ENCODE measurements at places on chromosomes 11 and 22.
A peak's percentile ranks its signal among the peaks of the same experiment; 100 is the strongest.

DNA sequence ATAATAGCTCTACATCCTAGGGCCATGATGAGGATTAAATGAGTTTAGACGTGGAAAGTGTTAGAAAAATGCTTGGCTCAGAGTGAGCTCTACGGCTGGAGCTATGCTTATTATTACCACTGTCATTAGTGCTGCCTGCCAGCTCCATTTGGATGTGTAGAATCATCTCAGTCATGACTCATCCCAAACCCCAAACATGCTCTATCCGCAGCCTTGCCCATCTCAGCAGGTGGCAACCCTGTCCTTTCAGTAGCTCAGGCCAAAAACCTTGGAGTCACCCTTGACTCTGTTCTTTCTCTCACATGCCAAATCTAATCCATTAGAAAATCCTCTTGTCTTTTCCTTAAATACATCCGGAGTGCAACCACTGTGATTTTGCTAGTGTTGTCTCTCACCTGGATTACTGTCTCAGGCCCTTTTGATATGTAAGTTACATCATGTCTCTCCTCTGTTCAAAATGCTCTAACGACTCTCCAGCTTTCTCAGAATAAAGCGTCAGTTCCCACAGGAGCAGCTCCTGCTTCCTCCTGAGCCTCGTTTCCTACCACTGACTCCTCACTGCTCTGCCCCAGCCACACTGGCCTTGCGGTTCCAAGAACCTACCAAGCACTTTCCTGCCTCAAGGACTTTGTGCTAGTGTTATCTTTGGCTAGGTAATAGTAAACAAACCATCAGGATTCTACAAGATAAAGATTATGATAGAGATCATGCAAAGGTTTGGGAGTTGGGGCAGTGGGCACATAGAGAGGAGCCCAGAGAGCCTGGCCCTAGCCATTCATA is 10.5 kb upstream of the CHRM1 start:
- DNase-seq, result no peak

DNA sequence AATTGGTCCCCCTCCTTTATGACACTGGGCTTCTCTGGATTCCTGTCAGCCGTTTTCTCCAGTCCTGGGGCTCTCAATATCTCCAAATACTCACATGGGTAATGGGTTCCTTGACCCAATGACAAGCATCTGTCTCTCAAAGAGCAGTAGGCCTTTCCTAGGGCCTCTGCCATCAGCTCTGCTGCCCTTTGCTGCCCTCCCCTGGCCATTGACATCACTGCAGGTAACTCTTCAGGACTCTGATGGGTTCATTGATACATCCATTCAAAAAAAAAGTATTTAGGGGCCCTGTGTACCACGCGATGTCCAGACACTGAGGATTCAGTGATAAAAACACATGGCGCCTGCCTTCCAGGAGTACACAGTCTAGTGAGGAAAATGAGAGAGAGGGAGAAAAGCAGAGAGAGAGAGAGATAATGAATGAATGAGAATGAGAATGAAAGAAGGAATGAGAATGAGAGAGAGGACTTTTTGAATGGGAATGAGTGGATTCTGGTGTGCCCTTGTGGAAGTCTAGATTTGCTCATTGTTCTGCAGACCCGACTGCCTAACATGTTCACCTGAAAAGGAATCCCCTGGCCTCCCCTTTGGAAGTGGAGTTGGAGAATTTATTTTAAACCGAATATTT is 42.6 kb upstream of the OLFML1 start:
- DNase-seq, result peak; percentile 31

GRCh38 chr22:46976143-46976542 is 213.7 kb downstream of the TBC1D22A start:
- no peak for DNase-seq

GRCh38 chr22:31629741-31630184 is 32.3 kb downstream of the PISD start:
- no peak for DNase-seq

GRCh38 chr11:132125988-132126871 is 755.8 kb downstream of the NTM start:
- no peak for DNase-seq

DNA sequence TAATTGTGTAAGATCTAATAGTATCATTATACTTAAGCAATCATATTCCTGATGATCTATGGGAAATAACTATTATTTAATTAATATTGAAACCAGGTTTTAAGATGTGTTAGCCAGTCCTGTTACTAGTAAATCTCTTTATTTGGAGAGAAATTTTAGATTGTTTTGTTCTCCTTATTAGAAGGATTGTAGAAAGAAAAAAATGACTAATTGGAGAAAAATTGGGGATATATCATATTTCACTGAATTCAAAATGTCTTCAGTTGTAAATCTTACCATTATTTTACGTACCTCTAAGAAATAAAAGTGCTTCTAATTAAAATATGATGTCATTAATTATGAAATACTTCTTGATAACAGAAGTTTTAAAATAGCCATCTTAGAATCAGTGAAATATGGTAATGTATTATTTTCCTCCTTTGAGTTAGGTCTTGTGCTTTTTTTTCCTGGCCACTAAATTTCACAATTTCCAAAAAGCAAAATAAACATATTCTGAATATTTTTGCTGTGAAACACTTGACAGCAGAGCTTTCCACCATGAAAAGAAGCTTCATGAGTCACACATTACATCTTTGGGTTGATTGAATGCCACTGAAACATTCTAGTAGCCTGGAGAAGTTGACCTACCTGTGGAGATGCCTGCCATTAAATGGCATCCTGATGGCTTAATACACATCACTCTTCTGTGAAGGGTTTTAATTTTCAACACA is 6.4 kb downstream of the BIRC3 start:
- no peak for DNase-seq

GRCh38 chr22:44394246-44395117 is 81.7 kb upstream of the SHISAL1 start:
- no peak for DNase-seq

DNA sequence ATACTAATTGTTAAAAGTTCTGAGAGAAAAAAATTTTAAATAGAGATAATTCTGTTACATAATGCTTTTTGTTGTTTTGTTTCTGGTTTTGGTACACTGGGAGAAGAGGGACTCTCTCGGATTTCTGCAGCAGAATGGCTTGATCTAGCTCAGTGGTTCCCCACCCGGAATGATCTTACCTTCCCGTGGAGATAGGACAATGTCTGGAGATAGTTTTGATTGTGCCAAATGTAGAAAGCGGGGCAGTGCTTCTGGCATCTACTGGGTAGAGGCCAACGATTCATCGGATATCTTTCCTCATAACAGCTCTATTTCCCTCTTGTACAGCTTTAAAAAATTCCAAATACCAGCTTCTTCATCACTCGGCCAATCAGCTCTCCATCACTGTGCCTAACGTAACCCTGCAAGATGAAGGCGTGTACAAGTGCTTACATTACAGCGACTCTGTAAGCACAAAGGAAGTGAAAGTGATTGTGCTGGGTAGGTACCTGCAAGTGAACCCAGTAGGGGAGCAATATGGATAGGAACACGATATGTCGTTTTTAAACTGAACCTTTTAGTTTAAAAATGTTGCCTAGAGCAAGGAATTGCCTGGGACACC is 13.2 kb downstream of the CRTAM start:
- DNase-seq, result no peak

DNA sequence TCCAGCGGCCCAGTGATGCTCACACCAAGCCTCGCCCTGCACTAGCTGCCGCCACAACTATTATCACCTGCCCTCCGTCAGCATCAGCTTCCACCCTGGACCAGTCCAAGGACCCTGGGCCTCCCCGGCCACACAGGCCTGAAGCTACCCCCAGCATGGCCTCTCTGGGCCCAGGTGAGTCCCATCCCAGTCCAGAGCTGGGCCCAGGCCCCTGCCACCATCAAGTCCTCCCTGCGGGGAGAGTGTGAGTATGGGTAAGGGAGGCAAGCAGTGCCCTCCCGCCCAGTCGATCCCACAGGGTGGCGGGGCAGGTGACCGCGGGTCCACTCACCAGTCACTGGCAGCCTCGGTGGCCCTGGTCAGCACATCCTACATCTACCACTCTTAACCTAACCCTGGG is 9.5 kb upstream of the SUSD2 start:
- DNase-seq, result no peak

- DNase-seq, result no peak
These were observed 758.7 kb downstream of the BRD1 start for GRCh38 chr22:49068861-49069500.

- DNase-seq, result peak; percentile 9
These were observed 174.9 kb upstream of the C11orf87 start for GRCh38 chr11:109247071-109247470.

DNA sequence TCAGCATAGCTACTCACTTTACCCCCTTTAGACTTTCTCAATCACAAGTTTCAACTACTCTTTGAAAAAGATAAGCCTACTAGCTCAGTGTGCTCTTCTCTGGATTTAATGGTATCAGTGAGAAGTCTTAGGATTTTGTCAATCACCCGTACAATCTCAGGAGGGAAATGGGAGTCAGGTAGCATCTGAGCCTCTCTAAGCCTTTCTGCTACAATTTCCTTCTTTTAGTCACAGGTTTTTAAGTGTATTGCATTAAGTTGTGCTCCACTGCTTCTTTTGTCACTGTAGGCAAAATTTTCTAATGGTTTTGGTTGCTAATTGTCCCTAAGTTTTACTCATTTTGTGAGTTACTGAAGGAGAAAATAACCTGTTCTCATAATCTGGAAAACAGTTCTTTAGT is 758.5 kb upstream of the CCDC90B start:
- no peak for DNase-seq

GRCh38 chr22:20441631-20442484 is 4.2 kb upstream of the SCARF2 start:
- DNase-seq, result no peak

- DNase-seq, result no peak
These were observed 27.1 kb downstream of the CWF19L2 start for GRCh38 chr11:107430525-107430924.

- DNase-seq, result no peak
These were observed 5.1 kb downstream of the FLRT1 start for GRCh38 chr11:64040684-64041322.

GRCh38 chr11:65491614-65492386 is 7.0 kb upstream of the MALAT1 start:
- DNase-seq, result no peak

- no peak for DNase-seq
These were observed 32.1 kb upstream of the SOX10 start for GRCh38 chr22:38016182-38017151.

DNA sequence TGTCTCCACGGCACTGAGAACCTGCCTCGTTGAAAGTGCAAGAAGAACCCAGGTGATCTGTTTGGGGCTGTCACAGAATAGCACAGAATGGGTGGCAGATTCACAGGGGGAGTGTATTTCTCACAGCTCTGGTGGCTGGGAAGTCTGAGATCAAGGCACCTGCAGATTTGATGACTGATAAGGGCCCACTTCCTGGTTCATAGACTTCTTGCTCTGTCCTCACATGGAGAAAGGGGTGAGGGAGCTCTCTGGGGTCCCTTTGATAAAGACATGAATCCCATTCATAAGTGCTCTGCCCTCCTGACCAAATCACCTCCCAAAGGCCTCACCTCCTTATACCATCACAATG is 198.5 kb upstream of the SORL1-AS1 start:
- DNase-seq, result no peak

DNA sequence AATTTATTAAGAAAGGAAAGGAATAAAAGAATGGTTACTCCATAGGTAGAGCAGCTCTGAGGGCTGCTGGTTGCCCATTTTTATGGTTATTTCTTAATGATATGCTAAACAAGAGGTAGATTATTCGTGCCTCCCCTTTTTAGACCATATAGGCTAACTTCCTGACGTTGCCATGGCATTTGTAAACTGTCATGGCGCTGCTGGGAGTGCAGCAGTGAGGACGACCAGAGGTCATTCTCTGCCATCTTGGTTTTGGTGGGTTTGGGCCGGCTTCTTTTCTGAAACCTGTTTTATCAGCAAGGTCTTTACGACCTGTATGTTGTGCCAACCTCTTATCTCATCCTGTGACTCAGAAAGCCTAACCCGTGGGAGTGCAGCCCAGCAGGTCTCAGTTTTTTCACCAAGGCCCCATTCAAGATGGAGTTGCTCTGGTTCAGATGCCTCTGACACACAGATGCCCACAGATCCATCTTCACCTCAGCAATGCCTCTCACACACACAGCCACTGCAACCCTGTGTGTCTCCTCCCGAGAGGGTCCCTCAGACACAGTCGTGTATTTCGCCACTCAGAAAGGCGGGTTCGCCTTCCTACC is 16.4 kb upstream of the JAM3 start:
- no peak for DNase-seq

DNA sequence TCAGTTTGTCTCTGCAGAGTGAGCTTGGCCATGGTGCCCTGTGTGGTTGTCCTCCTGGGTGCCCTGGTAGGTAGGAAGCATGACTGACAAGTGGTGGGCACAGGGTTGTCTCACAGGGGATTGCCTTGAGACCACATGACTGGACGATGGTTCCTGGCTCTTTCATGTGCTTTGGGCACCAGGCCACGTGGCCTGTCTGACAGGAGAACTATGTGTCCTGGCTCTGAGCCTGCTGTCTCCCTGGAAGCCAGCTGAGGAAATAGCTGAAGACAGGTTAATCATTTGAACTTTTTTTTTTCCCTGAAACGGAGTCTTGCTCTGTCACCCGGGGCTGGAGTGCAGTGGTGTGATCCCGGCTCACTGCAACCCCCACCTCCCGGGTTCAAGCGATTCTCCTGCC is 93.2 kb downstream of the LDLRAD3 start:
- DNase-seq, result no peak

DNA sequence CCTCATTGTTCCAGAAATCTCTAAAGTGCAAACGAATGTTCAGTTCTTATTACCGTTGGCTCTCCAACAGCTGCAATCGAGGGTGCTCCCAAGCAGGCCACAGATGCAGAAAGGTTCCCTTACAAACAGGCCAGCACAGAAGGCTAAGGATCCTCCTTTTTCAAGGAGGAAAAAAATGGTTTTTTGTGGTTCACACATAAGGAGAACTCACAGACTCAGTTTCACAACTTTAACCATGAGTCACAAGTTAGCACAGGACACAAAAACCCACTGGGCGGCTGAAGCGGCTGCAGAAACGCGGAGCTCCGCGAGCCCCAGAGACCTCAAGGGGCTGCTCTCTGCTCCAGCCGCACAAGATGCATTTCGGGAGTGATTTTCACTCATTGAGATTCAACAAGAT is 98.2 kb upstream of the PRR5 start:
- DNase-seq, result no peak

DNA sequence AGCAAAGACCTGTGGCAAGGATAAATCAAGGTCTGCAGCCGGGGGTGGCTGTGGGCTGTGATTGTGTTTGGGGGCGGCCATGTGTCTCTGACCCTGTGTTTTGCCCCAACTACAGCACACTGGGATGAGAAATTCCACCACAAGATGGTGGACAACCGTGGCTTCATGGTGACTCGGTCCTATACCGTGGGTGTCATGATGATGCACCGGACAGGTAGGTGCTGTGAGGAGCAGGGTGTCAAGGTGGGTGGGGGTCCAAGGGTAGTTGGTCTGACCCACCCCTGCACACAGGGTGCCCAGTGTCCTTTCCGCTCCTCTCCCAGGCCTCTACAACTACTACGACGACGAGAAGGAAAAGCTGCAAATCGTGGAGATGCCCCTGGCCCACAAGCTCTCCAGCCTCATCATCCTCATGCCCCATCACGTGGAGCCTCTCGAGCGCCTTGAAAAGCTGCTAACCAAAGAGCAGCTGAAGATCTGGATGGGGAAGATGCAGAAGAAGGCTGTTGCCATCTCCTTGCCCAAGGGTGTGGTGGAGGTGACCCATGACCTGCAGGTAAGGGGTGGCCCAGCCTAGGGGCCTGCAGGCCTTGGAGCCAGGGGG is 6.7 kb downstream of the SERPINH1 start:
- no peak for DNase-seq

GRCh38 chr22:49292909-49293308 is 534.8 kb downstream of the BRD1 start:
- DNase-seq, result no peak
